Esophagus muscularis mucosa (tissue), 4 donors: ENCODE measurements at places on chromosomes 1 and 21. TPM values are rescaled to one million over a fixed set of nuclear protein-coding genes. Genes with fewer than 3 reads are reported as not detected.
A peak's percentile ranks its signal among the peaks of the same experiment; 100 is the strongest.

DNA sequence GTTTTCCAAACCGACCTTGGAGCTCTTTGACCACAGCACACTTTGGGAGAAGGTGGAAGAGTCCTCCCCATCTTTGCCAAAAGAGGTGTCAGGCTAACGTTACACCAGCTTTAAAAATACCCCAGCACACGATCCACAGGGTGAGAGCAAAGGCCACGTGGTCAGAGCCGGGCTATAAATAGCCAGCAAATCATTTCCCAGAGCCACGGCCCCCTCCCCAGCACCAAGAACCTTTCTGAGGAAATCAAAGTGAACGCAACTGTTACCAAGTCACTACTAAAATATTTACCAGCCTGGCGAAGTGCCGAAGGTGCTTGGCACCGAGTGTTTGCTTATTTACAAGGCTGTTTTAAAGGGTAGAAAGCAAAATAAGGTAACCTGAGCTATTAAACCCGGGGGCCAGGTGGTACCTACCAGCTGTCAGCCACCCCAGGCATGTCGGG lies 72.4 kb downstream of the CASZ1 start:
- H3K27ac ChIP-seq, result peak overlapping the region; percentile 72
- no peaks in the 10 kb centered on the region for H3K36me3 ChIP-seq
- H3K27me3 ChIP-seq, result no peaks in the 10 kb centered on the region
- DNase-seq, result no peak
- no peak overlapping the region for H3K4me3 ChIP-seq
- H3K4me1 ChIP-seq, result peaks cover 63% of the 10 kb centered on the region

DNA sequence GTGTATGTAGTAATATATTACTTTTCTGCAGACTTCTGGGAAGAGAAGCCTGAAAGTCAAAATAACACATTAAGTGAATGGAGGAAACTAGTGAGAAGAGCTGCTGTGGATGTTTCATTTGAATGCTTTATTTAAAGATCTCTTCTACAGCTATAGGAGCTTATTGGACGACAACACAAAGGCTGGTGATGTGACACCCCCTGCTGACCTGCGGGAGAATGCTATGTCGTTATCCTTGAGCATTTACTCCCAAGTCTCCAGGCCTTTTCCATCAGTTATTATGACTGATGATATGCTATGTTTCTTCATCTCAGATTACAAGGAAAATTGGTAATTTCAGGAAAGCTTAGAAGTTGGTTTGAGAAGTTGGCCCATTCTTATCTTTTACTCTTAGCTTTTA lies 22.3 kb upstream of the PLA2G4A start:
- H3K4me1 ChIP-seq, result no peaks in the 10 kb centered on the region
- H3K27me3 ChIP-seq, result no peaks in the 10 kb centered on the region
- no peak overlapping the region for H3K27ac ChIP-seq
- no peaks in the 10 kb centered on the region for H3K36me3 ChIP-seq
- no peak for DNase-seq

GRCh38 chr1:24151175-24151533 lies 8.2 kb upstream of the IL22RA1 start:
- H3K4me3 ChIP-seq, result peak overlapping the region; percentile 23
- H3K27me3 ChIP-seq, result no peaks in the 10 kb centered on the region
- H3K4me1 ChIP-seq, result peaks cover 7% of the 10 kb centered on the region
- no peak overlapping the region for H3K27ac ChIP-seq
- DNase-seq, result no peak

The DNAJC6 gene
- total RNA-seq, result 4.4 TPM
